ENCODE measurements at places on chromosomes 7 and 10.

- DNase-seq, result no peak
Observed at GRCh38 chr7:142603870-142604448, 145.3 kb upstream of the PRSS1 start.

DNA sequence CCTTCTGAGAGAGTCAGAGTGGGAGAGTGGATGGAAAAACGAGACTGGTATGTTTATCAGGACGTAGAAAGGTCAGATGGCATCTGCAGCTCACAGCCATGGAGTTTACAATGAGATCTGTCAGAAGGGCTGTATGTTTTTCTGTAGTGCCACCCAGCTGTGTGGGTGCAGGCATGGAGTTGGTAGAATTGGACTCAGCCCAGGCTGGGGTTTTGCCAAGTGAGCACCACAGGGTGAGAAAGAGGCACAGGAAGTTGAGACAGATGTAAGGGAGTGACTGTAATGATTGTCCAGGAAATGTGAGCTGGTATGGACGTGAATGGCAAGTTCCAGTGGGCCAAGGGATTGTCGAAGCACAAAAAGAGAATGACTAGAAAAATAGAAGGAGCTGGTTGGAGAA, 9.1 kb upstream of the ZYX start:
- no peak for DNase-seq

- DNase-seq, result no peak
Observed at GRCh38 chr10:4835494-4835918, 9.5 kb downstream of the AKR1E2 start.

DNA sequence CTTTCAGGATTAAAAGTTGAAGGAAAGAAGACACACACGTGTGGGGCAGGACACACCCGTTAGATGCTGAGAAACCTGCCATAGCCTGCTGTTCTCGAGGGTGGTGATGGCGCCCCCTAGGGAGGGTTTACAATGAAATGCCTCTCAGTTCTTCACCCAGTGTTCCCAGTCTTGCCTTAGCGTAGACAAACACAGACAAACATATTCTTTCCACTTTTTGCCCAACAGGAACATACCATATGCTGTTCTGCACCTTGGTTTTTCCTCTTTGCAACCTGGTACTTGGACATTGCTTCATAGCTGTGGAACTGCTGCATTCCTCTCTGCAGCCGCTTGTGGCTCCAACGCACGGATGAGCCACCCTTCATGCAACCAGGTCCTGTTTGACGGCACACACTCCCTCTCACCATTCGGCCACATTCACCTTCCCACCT, 23.3 kb upstream of the HSPA12A start:
- no peak for DNase-seq
